ENCODE measurements at places on chromosomes 13 and 19.

DNA sequence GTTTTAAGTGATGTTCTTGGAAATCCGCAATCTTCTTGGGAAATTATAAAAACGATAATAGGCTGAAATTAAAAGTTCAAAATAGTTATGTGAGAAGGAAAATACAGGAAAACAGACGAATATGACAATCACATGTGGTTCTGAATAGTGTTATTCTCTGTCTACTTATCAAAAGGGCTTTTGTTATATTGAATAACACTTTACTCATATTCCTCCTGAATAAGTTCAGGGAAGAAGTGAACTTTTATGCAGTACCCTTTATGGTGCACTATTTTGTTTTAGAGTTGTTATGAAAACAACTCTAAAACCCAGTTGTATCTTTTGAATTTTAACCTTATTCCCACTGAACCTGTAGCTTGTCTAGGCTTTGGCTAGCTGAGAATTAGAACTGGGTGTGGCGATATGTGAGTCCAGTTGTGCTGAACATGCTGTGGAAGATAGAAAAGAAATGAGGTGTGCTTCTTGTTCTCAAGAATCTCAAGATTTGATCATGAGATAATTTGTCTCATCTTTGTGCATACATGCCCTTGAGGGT lies 384.4 kb downstream of the LMO7 start:
- DNase-seq, result no peak

DNA sequence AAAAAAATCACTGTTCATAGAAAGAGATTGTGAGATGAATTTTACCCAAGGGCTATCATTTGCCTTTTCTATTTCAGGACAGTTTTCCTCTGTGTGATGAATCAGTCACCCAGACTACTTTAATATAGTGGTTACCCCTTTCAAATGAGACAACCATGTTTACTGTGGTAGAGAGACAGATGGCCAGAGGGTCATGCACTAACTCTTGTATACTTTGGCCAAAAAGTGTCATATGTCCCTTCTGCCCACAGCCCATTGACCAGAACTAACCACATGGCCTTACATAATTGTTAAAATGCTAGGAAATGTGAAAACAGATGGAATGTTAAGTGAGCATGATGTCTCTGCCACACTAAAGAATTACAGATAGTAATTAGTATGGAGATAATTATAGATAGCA lies 498.7 kb downstream of the DACH1 start:
- no peak for DNase-seq

- no peak for DNase-seq
Observed at GRCh38 chr13:113500530-113501265, 10.2 kb upstream of the DCUN1D2 start.

GRCh38 chr19:54312436-54313377 lies at the start of gene LILRA5:
LILRA5 (minus strand) TSS chr19:54313166; CDS start chr19:54313019, 147 bp downstream.
- DNase-seq, result no peak

DNA sequence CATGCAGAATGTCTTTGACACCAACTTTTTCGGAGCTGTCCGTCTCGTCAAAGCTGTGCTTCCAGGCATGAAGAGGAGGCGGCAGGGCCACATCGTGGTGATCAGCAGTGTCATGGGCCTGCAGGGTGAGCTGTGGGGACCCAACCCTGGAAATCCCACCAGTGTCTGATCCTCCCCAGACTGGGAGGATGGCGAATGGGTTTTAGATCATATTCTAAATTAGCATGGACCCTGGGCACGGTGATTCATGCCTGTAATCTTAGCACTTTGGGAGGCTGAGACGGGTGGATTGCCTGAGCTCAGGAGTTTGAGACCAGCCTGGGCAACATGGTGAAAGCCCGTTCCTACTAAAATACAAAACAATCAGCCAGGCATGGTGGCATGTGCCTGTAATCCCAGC lies 5.5 kb downstream of the RDH8 start:
- no peak for DNase-seq

DNA sequence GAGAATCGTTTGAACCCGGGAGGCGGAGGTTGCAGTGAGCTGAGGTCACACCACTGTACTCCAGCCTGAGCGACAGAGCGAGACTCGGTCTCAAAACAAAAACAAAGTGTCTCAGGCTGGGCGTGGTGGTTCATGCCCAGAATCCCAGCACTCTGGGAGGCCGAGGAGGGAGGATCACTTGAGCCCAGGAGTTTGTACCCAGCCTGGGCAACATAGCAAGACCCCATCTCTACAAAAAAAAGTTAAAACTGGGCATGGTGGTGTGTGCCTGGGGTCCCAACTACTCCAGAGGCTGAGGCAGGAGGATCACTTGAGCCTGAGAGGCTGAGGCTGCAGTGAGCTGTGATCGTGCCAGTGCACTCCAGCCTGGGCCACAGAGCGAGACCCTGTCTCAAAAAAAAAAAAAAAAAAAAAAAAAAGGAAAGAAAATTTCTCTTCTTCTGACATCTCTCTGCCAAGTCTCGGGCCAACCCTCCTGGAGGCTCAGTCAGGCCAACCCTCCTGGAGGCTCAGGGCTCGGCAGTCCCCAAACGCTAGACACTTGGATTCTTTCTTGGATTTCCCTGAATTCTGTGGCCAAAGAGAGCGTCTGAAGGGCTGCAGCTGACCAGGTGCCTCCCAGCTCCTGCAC lies 26.3 kb downstream of the ARID3A start:
- DNase-seq, result no peak

DNA sequence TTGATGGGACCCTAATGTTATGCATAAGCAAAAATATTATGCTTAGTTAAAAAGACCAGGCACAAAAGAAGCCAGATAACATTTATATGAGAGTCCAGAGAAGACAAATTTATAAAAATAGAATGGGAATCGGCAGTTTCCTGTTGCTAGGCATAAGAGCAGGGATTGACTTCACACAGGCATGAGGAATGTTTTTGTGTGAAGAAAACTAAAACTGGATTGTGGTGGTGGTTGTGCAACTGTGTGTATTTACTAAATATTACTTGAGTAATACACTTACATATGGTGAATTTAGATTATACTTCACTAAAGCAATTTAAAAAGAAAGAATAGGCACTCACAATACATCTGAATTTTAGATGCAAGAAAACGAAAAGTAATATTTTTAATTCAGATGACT lies 108.3 kb downstream of the SLITRK1 start:
- DNase-seq, result peak; percentile 36

GRCh38 chr19:50300814-50301606 lies 28.2 kb downstream of the KCNC3 start:
- peak; percentile 39 for DNase-seq

GRCh38 chr13:58933475-58933874 lies 1230.3 kb downstream of the DIAPH3 start:
- DNase-seq, result no peak

- no peak for DNase-seq
Observed at GRCh38 chr19:34969721-34970120, 5.7 kb upstream of the ZNF792 start.

GRCh38 chr19:14390548-14390947 lies 9.3 kb downstream of the ADGRE5 start:
- DNase-seq, result no peak

- peak; percentile 57 for DNase-seq
Observed at GRCh38 chr19:38049105-38049649, 142.2 kb downstream of the SIPA1L3 start.
